ENCODE measurements at places on chromosomes 6 and 20. TPM values are rescaled to one million over a fixed set of nuclear protein-coding genes. Genes with fewer than 3 reads are reported as not detected.

AURKA gene
- polyA plus RNA-seq = 2.4 TPM

CRIP3 gene
- 3.0 TPM for polyA plus RNA-seq

SERINC1 gene
- polyA plus RNA-seq = 103 TPM

FAM217B gene
- polyA plus RNA-seq = 8.3 TPM

SNTA1 gene
- polyA plus RNA-seq = 207 TPM

NNAT gene
- 1.1 TPM for polyA plus RNA-seq

L3MBTL1 gene
- polyA plus RNA-seq = 9.0 TPM

STK35 gene
- polyA plus RNA-seq = 5.6 TPM
